AG08396 (cell line): ENCODE measurements at places on chromosomes 16 and 17.

- no peak for DNase-seq
These were observed 64.7 kb downstream of the PRKCA start for GRCh38 chr17:66367107-66367506.

DNA sequence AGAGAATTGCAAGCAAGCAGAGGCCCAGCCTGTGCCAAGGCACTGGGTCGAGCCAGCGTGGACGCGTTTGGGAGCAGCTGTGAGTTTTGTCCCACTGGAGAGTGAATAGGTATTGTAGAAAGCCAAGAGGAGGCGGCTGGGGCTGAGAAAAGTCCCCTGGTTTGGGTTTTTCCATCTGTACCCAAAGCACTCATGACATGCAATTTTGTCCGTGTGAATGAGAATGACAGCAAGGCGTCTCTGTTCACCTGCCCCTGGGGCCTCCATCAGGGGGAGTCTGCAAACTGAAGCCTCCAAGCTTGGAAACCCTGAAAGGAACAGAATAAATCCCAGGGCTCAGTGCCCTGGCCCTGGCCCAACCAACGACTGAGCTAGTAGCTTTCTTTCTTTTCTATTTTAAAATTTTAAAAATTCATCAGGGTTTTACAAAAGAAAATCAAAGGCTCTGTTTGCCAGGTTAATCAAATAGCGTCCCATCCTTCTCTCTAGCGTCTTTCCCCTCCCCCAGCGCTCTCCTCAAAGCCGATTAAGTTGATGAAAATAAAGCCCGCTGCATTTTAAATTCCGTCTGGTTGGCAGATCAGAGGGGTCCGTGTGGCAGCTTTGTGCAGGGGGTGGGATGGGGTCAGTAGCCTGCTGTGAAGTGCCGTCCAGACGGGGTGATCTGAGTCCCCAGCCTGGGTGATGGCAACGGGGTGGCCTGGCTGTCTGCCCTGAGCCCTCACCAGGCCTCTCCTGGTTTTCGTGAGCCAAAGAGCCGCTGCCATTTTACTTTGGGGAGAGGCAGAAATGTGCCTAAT lies 171.0 kb downstream of the KATNIP start:
- DNase-seq, result no peak

- DNase-seq, result no peak
These were observed 26.0 kb downstream of the CD300LF start for GRCh38 chr17:74686761-74687160.

GRCh38 chr17:80123791-80124190 lies 22.4 kb downstream of the GAA start:
- DNase-seq, result peak; percentile 58

- DNase-seq, result no peak
These were observed 16.5 kb upstream of the LIMD2 start for GRCh38 chr17:63716426-63716825.

DNA sequence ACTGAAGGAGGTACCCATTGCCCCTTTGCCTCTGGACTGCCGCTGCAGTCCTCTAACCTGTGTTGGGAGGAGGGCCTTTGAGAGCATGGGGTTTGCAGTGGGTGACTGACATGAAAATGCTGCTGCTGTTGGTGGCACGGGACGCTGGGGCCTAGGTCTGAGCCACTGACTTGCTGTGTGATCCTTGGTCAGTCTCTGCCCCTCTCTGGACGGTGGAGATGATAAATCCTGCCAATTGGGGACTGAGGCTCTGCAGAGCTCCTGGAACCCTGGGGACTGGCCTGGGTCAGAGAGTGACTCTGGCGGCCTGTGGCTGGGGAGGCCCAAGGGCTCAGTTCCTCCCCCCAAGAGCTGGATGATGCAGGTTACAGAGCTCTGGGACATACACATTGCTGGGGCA lies 6.1 kb upstream of the PYDC1 start:
- peak; percentile 5 for DNase-seq

GRCh38 chr16:25064937-25065336 lies 46.6 kb upstream of the LCMT1 start:
- DNase-seq, result no peak

DNA sequence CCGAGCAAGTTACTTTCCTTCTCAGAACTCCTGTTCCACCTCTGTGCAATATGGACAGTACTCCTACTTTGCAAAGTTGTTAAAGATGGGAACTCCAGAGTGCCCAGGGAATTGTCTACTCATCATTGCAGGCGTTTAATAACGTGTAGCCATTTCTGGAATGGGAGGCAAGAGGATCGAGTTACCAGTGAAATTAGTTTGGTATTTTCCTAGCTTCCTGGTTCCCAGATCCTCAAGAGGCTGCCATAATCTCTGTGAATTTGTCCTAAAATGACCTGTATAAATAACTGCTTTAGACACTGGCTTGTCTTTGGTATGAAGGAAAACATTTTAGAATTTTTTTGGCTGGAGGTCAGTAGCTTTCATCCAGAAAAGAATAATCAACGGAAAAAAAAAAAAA lies 27.7 kb downstream of the WWOX start:
- DNase-seq, result no peak

DNA sequence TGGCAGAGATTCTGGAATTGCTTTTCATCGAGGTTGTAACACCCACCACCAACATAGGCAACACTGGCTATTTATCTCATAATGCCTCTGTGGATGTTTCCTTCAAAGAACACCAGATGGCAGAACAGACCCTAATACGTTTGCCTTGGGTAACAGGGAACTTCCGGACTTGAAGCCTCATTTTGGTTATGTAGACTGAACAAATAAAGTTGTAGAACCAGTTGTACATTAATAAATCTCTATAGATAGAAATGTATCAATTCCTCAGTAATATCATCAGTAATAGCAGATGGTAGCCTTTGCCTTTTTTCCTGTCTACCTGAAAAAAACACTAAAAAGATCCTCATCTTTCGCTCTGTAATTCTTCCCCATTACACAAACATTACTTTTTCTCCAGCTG lies 25.9 kb upstream of the APOH start:
- DNase-seq, result peak; percentile 56

GRCh38 chr17:28574526-28574925 lies 2.2 kb downstream of the ALDOC start:
- no peak for DNase-seq

GRCh38 chr17:30378241-30378824 lies 394 bp upstream of the CPD start:
- peak; percentile 22 for DNase-seq

DNA sequence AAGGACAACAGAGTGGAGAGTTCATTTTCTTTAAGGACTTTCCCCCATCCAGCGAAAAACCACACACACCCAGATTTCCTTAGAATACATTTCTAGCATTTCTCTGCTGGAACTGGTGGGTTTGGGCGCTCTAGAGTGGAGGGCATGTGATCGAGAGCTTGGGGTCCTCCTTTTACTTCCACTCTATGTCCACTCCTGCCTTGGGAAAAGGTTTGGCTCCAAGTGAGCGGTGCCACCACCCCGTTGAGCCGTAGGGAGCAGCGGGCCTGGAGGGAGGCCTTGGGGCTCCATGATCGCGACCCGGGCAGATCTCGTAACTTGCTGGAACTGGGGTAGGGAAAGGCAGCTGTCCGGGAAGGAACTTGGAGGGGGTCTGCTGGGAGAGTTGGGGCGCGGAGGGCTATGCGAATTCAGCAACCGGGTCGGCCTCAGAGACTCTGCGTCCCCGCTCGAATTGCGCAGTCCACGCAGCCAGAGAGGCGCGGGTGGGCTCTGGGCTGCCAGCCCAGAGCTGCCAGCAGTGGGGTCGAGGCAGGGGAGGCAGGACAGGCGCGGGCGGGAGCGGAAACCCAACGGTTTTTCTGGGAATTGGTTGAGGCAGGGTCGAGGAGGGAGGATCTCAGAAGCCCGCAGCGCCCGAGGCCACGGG lies 2.3 kb downstream of the DLX4 start:
- no peak for DNase-seq

DNA sequence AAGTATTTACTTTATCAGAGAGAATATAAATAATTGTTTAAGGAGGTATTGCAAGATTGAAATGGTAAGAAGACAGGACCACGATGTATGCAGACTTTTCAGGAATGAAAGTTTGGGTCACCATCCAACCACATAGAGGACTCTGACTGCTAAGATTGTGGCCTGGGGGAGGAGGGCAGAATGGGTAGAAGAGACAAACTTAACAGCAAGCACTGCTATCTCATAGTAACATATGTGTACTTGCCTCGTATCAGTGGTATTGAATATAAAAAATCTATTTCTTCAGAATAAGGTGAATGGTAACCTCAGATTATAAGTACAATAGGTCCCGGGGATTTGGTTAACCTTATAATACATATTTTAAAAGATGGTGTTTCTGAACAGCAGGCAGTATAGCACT lies 5.8 kb downstream of the KRT10 start:
- DNase-seq, result no peak

GRCh38 chr17:32722733-32723132 lies 154.2 kb downstream of the MYO1D start:
- no peak for DNase-seq

DNA sequence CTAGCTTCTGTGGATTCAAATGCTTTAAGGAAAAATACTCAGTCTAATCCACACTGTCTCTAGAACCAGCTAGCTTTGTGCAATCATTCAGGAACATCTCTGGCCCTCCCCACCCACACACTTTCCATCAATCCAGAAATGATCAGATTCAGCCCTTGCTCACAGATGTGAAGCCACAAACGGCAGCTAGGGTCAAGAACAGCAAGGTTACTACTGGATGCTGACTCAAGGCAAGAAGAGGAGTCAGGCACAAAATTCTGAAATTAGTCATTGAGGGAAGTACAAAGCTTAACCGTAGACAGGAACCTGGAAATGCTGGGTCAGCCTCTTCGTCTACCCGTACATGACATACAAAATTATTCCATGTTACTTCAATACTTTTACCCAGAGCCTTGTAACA lies 174.6 kb downstream of the CDH13 start:
- no peak for DNase-seq

DNA sequence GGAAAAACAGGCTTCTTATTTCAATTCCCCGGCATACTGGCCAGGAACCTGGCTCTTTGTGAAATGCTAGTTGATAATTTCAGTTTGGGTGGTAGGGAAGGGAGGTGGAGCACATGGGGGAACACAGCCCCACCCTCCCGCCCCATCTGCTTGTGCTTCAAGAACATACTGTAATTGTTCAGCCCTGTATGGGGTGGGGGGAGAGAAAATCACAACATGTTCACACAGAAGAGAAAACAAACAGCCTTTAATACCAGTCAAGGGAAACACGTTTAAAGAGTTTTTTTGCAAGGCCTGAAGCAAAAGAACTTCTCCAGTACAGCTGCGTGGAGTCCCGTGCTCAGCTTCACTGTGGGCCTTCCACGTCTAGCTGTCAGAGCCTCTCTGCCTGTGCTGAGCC lies 59.7 kb downstream of the SHISA6 start:
- no peak for DNase-seq

- no peak for DNase-seq
These were observed 267.2 kb upstream of the CDH5 start for GRCh38 chr16:66099306-66099705.

- no peak for DNase-seq
These were observed 110.2 kb downstream of the CA10 start for GRCh38 chr17:52048137-52048898.

DNA sequence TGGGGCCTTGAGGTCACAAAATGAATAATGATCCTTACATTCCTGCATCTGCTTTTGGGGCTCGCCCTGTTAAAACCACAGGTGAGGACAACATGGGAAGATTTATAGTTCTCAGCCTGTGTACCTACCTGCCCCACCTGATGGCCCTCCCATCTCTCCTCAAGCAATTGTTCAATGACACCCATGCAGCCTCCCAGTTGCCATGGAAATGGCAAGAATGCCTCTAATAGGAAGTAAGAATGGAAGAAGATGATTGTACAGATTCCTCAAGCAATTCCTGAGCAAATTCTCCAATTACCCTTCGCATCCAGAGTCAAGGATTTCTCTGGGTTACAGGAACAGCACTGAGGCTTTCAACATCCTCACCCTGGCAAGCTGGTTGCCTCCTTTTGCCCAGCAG lies 78.6 kb upstream of the CCL2 start:
- no peak for DNase-seq

- DNase-seq, result no peak
These were observed 34.9 kb downstream of the ARHGAP17 start for GRCh38 chr16:24980077-24980793.

DNA sequence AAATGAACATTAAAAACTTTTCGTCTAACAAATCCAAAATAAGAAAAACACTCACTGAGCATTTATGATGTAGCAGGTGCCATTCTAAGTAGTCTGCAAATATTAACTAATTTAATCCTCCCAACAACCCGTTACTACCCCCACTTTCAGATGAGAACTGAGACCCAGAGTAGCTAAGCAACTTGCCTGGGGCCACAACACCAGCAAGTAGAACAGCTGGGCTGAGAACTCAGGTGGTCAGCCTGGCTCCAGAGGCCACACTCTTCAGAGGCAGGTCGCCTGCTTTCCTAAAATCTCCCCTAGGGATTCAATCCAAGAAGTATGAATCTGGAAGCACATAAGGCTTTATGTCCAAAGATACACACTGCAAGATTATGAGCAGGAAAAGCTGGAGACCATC lies 6.2 kb downstream of the MBTPS1 start:
- DNase-seq, result no peak

DNA sequence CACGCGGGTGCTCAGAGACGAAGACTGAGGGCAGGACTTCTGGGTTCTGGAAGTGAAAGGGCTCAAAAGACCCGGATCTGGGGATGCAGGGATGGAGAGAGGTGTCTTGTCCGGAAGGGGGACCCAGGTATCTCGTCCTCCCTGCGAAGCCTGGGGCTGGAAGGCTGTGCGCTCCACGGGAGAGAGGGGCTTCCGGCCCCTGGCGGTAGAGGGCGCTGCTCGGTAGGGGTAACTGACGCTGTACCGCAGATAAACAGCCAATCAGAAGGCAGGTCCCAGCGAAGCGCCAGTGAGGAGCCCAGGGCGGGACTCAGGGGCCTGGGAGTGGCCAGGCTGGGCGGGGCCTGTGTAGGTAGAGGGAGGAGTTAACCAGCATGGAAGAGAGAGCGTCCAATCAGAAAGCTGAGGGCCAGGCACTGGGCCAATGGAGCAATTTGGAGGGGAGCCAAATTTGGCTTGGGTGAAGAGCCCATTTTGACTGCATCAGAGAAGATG lies 804 bp downstream of the TGFB1I1 start:
- peak; percentile 98 for DNase-seq

DNA sequence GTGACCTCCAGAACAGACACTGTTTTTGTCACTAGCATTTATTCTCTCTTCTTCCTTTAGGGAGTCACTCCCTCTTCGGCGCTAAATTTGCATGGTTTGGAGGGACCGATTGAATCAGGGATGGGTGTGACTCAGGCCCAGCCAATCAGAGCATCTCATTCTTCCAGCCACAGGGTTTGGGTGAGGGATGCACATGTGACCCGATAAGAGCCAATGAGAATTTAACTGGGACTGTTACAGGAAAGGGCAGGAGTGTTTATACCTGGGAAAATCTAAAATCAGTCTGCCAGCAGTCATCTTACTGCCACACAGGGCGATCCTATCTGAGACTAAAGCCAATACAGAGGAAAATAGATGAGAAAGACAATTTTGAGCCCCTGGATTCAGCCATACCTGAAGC lies 351.2 kb upstream of the ERCC4 start:
- DNase-seq, result no peak

GRCh38 chr17:50865060-50865867 lies 890 bp downstream of the TOB1 start:
- DNase-seq, result peak; percentile 58

GRCh38 chr17:74770498-74771318 lies 5.4 kb downstream of the NAT9 start:
- DNase-seq, result peak; percentile 64

- no peak for DNase-seq
These were observed 49.9 kb upstream of the CPNE2 start for GRCh38 chr16:57042157-57043111.
